HCEC 1CT (cell line): ENCODE measurements at places on chromosomes 1 and 21.

DNA sequence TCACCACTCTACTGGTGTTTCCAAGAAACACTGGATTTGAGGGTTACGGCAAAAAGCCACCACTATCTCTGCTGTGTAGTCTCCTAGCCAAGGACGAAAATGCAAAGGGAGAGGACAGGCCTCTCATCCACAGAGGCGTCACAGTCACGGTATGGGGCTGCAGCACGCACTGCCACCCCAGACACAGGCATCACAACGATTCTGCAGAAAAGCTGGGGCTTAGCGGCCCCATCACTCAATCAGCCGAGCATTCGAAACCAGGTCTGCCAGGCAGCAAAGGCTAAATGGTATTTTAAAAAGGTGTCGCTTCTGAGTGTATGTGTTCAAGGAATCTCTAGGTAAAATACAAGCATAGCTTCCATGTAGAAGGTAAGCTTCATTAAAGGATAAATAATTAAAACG is 1.4 kb downstream of the RIPK4 start:
- no peak for DNase-seq

DNA sequence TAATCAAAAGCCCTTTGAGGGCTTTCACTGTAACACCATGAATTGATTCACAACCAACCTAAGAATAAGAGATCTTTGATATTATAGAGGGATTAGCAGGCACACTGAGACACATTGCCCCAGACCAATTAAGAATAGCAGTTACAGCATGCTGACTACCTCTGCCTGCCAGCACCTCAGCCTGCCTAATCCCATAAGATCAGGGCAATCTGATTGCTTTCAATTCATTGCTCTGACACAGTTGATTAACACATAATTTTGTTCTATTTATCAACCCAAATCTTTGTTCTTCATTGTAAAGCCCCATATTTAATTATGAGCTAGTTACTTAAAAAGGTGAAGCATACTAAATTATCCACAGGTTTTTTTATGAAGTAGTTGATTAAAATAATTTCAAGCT is 548.8 kb upstream of the ZP4 start:
- no peak for DNase-seq

DNA sequence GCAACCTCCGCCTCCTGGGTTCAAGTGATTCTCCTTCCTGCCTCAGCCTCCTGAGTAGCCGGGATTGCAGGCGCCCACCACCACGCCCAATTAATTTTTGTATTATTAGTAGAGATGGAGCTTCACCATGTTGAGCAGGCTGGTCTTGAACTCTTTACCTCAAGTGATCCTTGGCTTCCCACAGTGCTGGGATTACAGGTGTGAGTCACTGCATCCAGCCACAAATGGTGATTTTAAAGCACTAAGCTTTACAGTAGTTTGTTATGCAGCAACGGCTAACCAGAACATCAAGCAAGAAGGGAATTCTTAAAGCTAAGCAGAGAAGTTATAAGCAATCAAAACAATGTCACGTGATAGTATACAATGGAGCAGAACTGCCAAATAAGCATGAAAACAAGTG is 65.7 kb downstream of the NVL start:
- no peak for DNase-seq

DNA sequence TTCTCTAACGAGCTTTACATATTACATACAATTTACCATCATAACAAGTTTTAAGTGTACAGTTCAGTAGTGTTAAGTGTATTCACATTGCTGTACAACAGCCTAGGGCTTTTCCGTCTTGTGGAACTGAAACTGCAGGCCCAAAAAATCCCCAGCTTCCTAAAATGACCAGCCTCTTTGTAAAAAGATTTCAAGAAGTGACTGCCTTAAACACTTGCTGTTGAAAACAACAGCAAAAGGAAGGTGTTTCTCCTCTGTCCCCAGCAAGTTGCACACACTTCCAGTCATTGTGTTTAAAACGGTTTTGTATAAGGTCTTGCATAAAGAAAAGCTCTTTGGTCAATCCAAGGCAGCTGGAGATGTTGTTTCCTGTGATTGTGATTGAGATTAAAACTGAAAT is 16.0 kb upstream of the GBP1 start:
- no peak for DNase-seq

DNA sequence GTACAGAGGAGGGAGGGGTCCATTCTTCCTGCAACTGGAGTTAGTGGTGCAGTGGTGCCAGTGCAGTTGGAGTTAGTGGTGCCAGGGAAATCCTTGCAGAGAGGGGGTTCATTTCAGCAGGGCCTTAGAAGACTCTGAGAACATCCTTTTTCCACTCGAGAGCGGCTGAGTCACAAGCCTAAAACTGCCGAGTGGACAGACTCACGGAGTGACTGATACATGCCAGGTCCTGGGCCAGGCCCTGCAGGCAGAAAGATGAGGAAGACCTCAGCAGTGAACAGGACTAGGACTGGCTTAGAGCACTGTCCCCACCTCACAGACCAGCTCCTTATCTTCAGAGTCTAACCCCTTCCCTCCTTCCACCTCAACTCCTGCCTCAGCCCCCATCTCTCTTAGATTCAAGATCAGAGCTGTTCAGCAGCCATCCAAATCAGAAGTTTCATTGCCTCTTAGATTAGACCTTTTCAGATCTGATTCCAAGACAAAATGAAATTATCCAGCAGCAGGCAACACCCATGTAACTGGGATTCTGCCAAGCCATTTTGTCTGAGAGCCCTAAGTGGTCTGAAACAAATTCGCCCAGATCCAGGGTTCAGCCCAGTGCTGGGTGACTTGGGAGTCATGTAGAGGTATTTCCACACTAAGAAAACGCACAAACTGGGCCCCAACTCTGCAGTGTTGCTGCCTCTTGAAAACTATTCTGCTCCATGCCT is 12.7 kb upstream of the IKBKE start:
- DNase-seq: no peak

DNA sequence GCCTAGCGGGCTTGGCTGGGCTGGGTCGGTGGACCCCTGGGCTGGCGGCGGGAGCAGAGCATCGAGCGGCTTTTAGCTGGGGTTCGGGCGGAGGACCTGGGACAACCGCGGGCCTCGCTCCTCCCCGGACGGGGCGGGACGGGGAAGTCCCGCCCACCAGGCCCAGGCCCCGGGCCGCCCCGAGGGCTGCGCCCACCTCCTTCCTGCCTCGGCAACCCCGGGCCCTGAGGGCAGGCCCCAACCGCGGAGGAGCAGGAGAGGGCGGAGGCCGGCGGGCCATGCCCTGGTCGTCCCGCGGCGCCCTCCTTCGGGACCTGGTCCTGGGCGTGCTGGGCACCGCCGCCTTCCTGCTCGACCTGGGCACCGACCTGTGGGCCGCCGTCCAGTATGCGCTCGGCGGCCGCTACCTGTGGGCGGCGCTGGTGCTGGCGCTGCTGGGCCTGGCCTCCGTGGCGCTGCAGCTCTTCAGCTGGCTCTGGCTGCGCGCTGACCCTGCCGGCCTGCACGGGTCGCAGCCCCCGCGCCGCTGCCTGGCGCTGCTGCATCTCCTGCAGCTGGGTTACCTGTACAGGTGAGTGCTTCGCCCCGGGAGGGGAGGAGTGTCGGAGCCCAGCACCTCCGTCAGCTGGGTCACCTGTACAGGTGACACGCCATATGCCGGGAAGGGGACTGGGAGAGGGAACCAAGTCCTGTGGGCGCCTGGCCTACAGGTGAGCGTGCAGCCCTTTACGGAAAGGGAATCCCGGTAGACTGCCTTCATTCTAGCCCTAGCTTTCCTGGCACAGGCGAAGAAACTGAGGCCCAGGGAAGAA is at the start of gene XKR8:
XKR8 (plus strand) TSS at position 182 of the 812 bp plus-strand sequence; CDS start at position 279, 97 bp downstream.
- DNase-seq: peak; percentile 54

DNA sequence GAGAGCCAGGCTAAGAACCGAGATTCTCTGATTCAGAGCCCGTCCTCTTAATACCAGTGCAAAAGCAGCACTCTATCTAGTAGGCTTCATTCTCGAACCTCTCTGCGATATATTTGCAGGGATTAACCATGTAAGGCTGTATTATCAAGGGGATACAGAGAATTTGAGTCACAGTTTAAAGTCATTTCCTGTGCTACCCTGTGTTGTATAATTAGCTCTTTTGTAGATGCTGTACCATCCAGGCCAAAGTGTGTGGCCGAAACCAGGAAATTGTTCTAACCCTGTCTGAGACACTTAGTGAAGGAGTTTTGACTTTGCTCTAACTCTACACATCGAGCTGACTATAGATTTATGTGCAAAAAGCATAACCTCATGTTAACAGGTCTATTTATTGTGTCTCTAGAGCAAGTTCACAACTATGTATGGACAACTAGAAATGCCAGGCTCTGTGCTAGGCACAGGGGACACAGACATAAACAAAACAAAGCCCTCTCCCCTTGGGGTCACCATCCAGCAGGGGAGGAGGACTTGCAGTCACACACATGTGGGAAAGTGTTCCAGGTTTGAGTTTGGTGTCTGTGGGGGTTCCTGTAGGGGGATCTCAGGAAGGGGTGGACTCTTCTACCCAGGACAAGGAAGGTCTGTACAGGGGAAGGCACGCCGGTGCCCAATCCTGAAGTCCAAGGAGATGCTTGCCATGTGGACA is 182.2 kb downstream of the DHRS3 start:
- no peak for DNase-seq

DNA sequence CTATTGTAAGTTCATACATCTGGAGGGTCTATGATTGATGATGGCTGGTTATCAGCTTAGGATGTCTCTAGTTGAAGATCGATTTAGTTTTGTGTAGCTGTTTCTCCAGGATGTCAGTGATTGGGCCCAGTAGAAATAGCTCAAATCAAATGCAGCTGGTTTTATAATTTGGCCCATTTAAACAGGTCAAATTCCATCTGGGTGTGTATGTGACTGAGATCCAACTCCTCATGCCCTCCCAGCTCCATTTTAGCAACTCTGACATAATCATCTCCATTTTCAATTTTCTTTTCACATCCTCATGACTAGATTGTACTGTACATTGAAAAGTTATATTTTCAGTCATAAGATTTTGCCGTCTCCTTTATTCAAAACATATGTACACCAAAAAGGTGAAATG is 99.2 kb downstream of the TPR start:
- DNase-seq: no peak

DNA sequence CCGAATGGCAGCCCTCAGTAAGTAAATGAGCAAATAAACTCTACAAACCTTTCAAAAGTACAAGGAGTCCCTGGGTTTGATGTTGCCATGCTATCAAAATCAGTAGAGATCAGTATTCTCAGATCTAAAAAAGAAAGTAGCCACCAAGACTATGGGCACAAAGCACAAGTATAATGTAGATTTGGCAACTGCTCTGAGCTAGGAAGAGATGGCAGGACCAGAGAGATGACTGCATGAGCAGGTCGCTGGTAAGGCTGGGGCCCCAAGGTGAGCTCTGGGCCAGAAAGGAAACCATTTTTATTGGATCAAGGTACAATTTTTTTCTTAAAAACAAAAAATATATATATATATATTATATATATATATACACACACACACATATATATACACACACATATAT is 3.1 kb upstream of the ADORA3 start:
- DNase-seq: no peak

- DNase-seq: no peak
Measured at GRCh38 chr1:30881319-30882181, 27.0 kb downstream of the SDC3 start.

DNA sequence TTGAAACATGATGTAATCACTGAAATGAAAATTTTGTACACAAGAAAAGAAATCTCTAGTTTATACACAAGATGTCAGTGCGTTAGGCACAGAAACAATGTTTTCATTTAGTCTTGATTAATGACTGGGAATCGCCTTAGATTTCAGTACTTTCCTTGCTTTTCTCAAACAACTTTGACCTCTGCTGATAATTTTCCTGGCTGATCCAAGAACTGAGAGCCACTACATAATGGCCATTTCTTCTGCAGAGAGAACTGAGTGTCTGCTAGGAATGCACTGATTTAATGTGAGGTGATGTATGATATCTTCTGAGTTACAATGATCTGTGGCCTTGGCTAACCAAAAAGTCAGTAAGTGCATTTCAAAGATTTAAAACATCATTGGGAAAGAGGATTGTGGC is 308.1 kb downstream of the CTH start:
- DNase-seq: no peak

GRCh38 chr1:235782601-235783000 is 84.1 kb downstream of the LYST start:
- DNase-seq: no peak

DNA sequence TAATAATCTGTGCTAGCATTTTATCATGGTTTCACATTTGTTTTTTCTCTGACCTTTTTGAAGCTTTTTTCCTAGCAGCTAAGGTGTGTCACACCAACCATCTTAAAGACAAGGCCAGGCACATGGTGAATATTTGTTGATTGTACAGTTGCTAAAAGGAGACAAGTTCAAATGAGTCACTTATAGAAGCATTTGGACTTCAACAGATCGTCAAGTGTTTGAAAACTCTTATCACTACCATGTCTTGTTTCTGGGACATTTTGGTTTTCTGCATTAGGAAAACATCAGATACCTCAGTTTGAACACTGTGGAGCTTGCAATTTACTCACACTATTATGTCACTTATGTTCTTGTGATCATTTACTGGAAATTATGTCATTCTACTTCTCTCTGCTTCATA is 407.3 kb downstream of the USP25 start:
- DNase-seq: no peak

DNA sequence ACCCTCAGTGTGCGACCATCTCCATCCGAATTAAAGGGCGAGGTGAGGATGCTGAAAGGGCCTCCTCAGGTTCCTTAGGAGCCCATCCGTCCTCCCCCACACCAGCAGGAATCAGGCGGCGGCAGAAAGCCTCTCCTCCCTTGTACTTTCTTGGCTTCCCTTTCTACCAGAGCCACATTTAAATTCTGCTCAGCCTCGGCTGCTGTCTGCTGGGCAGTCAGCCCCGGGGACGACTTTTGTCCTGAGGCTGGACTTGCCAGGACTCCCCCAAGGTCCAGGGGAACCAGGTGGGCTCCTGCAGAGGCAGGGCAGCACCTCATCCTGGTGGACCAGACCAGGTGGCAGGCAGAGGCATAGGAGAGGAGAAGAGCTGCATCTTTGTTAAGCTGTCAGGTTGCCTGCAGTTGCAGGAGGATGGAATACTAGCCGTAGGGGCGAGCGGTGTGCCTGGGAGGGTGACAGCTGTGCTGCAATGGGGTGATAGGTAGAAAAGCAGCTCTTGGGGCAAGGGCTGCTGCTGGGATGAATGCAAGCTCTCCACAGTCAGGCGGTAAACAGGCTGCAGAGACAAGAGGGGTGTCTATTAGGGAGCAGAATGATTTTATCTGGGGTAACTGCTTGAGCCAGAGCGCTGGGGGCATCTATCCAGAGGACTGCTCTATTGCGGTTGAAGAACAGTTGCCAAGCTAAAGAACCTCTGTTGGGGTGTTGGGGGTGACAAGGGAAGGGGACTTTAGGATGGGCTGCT is 46.2 kb upstream of the WASF2 start:
- DNase-seq: no peak

GRCh38 chr1:158059984-158060383 is 66.5 kb downstream of the KIRREL1 start:
- DNase-seq: no peak

- DNase-seq: peak; percentile 29
Measured at GRCh38 chr1:115089420-115090185, at the start of gene TSPAN2. TSPAN2 (minus strand) TSS chr1:115089503; CDS start chr1:115089432, 71 bp downstream.
